Esophagus squamous epithelium (tissue), 5 donors: ENCODE measurements at places on chromosomes 1 and 21.

- DNase-seq, result no peak
These were observed 36.3 kb upstream of the PCBP3 start for GRCh38 chr21:45607021-45607908.

GRCh38 chr21:15063081-15063813 is 1.6 kb downstream of the NRIP1 start:
- no peak for DNase-seq

- no peak for DNase-seq
These were observed 157.7 kb downstream of the HHIPL2 start for GRCh38 chr1:222390181-222390580.

DNA sequence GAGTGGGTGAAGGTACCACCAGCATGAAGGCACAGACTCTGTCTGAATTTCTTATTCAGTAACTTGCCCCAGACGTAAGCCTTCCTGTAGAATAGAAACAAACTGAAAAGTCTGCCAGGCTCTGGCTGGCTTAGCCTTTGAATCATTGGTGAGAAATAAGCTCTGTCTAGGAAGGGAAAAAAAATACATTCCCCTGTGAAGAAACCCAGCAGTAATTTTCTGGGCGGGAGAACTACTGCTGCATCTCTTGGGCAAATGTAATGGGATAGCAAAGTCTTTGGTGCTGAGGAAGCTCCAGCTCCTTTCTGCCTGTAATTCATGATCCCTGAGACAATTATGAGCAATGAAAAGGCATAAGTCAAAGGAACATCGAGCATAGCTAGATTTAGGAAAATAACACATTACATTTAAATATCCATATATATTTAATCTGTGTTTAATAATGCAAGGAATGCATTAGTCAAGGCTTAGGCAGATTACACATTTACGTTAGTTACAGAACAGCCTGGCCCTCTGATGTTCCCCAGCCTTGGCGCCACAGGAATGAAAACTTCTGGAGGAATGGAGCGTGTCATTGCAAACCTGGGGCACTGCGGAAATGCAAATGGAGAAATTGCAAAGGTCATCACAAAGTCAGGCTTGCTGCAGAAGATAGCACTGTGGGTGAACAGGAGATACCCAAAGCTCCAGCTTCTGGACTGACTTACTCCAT is 216.3 kb upstream of the CAMK1G start:
- no peak for DNase-seq

GRCh38 chr1:4830707-4831106 is 176.3 kb downstream of the AJAP1 start:
- no peak for DNase-seq

- DNase-seq, result no peak
These were observed 1.8 kb upstream of the NFYC start for GRCh38 chr1:40689737-40690136.

GRCh38 chr21:29104239-29104708 is 26.2 kb upstream of the MAP3K7CL start:
- no peak for DNase-seq

GRCh38 chr1:12486401-12487005 is 131.5 kb downstream of the DHRS3 start:
- DNase-seq, result no peak

GRCh38 chr1:161736335-161736969 is 13.1 kb upstream of the DUSP12 start:
- no peak for DNase-seq

DNA sequence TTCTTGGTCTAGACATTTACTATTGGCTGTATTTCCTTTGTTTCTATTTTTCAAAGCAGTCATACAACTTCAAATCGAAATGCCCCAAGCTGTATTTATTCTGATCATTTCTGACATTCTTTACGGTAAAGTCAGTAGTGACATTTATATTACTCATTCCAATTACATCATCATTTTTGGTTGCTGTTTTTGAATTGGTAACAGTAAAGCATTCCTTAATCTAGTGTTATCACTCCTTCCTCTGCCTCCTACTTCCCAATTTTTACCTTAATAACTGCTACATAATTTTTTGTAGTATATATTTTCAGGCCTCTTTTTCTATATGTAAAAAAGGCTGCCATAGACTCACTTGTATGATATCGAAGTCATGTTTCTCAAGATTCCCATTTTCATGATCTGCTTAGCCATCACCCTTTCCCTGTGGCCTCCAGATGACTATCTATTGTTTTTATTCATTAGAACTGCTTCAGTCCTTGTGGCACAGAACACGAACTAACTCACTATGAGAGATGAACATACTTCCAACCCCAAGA is 167.2 kb downstream of the RUNX1 start:
- DNase-seq, result no peak

DNA sequence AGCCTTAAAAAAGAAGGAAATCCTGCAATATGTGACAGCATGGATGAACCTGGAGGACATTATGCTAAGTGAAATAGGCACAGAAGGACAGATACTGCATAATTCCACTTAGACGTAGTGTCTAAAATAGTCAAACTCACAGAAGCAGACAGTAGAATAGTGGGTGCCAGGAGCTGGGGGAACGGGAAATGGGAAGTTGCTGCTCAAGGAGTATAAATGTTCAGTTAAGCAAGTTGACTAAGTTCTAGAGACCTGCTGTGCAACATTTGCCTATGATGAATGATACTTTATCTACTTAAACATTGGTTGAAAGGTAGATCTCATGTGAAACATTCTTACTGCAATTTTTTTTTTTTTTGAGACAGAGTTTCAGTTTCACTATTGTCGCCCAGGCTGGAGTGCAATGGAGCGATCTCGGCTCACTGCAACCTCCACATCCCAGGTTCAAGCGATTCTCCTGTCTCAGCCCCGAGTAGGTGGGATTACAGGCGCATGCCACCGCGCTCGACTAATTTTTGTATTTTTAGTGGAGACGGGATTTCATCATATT is 197.8 kb downstream of the HIVEP3 start:
- no peak for DNase-seq

GRCh38 chr1:60228041-60228491 is 154.5 kb upstream of the C1orf87 start:
- DNase-seq, result no peak

DNA sequence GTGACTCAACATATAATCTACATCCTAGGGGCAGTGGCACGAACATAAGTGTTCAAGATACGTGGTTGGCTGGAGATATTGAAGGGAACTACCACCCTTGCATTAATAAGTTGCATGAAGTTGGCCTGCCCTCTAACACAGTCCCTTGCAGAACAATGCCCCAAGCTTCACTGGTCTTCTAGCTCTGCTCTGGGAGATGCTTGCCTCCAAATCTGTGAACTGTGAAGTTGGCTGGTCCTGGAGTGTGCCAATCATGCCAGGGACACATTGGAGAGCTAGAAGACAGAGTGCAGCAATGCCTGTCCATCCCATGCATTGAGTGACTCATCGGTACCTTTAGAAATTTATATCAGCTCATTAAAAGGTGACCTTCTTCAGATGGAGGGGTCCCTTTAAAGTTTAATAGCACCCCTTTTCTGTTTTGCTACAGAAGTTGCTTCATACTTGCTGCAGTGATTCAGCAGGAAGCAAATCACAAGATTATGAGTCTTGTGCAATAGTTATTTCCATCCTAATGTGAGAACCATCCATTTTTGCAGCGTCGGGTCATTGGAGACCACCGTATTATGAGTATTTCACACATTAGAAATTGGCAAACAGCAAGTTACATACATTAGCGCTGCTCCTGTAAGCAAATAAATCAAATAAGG is 55.2 kb upstream of the KAZN start:
- DNase-seq, result no peak

- DNase-seq, result no peak
These were observed 291.1 kb downstream of the PTPRU start for GRCh38 chr1:29527314-29528004.

GRCh38 chr1:44239331-44239960 is 26.2 kb downstream of the DMAP1 start:
- DNase-seq, result no peak

GRCh38 chr1:3943806-3944577 is 43.9 kb upstream of the C1orf174 start:
- no peak for DNase-seq

DNA sequence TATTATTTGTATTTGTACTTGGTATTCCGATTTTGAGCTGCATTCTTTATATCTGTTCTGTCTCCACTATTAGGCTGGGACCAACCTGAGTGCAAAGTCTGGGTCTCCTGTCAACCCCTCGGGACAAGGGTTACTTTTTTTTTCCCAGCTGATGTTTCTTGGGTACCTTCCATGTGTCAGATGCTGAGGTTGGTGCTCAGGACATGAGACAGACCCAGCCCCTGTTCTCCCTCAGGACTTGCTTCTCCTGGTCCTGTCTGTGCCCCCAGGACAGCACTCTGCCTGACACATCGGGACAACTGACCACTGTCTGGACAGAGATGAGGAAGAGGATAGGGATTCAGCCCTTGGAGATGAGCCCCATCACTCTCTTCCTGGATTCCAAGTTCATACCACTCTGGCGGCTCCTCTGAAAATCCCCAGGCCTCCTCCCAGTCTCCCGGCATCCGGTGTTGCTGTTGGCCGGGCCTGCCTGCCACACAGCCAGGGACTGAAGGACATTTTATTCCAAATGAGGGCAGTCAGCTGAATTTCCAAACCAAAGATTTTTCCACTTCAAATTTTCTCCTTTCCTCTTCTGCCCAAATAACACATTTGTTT is 55.6 kb upstream of the FMOD start:
- DNase-seq, result no peak

DNA sequence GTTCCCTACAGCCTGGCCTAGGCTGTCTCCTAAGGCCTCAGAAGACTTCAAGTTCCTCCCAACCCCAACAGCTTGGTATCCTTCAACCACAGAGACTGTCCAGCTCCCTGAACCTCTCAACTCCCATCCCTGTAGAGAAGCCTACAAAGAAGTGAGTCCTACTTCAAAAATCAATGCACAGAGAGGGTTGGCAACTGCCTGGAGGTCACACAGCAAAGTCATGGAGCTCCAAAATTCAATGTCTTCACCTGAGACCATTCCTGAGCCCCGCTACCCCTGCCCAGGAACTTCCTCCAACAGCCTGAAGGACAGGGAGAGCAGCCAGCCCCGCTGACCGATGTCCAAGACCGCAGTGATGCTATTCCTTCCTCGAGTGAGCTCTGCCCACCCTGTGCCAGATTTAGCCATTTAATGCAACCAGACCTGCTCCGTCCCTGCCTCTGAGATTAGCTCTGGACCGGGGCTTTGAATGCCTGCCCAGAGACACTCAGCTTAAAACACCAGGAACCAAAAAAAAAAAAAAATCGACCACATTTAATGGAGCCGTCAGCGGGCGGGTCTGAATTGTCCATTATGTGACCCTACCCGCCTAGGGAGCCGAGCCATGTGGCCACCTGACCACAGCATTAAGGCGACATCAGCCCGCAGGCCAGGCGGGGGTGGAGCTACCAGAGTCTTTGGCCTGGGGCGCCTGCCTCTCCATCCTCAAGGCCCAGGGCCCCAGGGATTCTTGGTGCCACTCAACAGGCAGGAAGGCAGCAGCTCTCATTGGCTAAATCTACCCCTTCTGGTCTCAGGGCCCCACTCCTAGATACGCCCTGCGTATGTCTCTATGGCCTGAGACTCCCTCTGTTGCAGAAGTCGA is 148.6 kb downstream of the SYF2 start:
- no peak for DNase-seq

- DNase-seq, result no peak
These were observed 9.1 kb upstream of the ATAD3B start for GRCh38 chr1:1462318-1462966.

GRCh38 chr1:109386054-109386717 is 11.5 kb downstream of the SORT1 start:
- DNase-seq, result no peak

DNA sequence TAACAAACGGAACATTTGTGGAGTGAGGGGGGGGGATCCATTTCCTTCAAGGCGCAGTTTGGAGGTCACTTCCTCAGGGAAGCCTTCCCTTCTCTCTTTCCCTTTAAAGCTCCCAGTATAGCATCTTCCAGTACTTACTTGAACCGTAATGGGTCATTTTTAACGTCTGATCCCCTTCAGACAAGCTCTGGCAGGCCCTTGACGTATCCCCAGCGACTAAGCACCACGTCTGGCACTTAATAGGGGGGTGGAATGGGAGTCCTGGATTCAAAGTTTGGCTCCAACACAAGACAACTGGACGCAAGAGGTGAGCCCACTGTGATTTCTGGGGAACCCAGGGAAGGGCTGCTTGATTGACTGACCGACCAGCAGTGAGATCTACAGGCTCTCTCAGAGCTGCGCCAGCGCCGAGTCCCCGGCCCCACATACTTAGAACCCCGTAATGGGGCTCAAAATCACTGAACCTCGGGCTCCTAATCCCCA is 441 bp downstream of the YARS1 start:
- no peak for DNase-seq
